ENCODE measurements at places on chromosomes 16 and 17. TPM values are rescaled to one million over a fixed set of nuclear protein-coding genes. Genes with fewer than 3 reads are reported as not detected.

TMEM114 gene
- total RNA-seq = not detected

DNA sequence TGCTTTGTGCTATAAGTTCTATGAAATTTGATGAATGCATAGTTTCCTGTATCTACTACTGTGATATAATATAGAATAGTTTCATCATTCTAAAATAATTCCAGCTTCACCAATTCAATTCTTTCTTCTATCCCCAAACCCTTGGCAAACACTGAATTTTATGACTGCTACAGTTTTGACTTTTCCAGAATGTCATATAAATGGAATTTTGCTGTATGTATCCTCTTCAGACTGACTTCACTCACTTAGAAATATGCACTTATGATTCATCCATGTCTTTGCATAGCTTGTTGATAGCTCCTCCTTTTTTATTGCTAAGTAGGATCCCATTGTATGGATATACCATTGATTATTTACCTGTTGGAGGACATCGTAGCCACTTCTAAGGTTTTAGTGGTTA, 89.1 kb upstream of the HS3ST3A1 start:
- no peak for DNase-seq

DNA sequence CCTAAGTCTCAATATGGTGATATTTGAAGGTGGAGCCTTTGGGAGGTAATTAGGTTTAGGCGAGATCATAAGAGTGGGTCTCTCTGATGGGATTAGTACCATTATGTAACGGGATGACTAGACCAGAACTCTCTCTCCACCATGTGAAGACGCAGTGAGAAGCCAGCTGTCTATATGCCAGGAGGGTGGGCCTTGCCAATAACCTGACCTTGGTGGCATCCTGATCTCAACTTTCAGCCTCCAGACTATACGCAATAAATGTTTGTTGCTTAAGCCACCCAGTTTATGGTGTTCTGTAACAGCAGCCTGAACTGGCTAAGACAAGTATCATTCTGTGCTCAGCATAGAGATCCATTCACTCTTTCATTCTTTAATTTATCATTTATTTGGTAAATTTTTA, 167.2 kb upstream of the CDH11 start:
- no peak for DNase-seq

MYH3 gene
- 0.45 TPM for total RNA-seq

GRCh38 chr16:20380782-20381181, 23.8 kb downstream of the PDILT start:
- no peak for DNase-seq

DNA sequence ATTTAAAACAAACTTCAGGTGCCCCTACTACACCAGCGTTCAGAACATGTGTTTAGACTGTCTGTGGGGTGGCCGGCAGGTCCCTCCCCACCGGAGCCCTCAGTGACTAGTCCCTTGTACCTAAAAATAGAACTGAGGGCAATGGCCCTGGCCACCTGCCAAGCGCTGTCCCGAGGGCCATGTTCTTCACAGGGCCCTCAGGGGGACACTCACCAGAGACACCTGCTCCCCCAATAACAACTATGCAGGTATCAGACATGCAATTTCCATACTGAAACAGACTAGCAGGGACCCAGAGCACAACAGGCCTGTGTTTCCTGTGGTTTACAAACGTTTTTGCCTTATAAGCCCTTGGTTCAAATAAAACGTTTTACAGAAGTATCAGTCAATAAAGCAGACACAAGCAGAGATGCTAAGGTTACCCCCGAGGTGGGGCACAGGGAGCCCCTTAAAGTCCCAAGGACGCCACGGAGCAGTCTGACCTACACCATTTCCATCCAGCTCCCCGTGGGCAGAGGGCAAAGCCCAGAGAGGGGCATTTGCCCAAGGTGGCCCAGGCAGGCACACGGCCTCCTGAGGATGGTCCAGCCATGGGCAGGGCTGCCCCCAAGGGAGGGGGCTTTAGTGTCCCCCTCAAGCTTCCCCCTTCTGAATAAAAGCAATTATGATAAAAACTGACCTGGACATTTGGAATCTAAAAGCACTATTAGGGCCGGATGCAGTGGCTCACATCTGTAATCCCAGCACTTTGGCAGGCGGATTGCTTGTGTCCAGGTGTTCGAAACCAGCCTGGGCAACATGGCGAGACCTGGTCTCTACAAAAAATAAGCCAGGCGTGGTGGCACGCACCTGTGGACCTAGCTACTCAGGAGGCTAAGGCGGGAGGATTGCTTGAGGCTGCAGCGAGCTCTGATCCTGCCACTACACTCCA, 896 bp upstream of the MYLK3 start:
- DNase-seq = no peak

DNA sequence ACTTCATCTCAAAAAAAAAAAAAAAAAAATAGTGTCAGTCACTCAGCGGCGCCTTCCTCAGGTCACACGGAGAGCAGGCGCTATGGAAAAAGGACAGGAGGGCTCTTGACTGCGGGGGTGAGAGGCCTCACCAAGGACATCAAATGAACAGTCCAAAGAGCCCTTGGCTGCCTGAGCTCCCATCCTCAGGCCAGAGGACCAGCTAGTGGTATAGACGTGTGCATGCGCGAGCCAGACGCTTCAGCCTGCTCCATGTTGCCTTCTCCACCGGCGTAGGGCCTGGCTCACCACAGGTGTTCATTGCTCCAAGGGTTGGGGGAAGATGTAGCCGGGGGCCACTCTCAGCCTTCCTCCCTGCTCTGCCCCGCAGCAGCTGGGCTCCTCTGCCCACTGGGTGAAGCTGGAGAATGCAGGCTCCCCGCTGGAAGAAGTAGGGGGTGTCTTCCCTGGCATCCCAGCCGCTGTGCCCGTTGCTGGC, 65.8 kb upstream of the PLCG2 start:
- DNase-seq = no peak

DNA sequence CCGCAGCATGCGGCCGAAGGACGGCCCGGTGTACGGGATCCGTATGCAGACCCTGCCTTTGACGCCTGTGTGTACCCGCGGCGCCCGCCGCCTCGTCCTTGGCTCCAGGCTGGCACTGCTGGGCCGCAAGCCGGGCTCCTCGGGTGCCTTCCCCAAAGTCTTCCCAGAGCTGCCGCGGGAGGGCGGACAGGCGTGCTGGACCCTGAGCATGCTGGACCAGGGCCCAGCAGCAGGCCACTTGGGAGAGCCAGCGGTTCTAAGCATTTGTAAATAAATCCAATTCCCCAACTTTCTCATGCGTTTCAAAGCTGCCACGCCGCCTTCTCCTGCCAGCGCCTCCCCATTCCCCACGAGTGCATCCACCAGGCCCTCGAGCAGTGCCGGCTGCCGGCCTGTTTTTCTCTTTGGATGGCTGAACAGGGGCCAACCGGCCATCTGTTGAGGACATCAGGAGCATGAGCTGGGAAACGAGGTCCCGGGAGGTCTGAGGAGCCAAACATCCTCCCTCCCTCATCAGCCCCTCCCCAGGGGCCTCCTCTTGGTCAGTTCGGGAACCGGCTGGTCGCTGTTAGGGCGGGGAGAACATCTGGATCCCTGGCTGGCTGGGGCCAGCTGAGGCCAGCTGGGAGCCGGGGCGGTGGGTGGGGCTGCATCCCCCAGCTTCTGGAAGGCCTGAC, 20.5 kb upstream of the PABPN1L start:
- peak; percentile 58 for DNase-seq

- no peak for DNase-seq
Measured at GRCh38 chr16:88878967-88879787, 12.7 kb upstream of the PABPN1L start.
